ENCODE measurements at places on chromosomes 16 and 17.
A peak's percentile ranks its signal among the peaks of the same experiment; 100 is the strongest.

DNA sequence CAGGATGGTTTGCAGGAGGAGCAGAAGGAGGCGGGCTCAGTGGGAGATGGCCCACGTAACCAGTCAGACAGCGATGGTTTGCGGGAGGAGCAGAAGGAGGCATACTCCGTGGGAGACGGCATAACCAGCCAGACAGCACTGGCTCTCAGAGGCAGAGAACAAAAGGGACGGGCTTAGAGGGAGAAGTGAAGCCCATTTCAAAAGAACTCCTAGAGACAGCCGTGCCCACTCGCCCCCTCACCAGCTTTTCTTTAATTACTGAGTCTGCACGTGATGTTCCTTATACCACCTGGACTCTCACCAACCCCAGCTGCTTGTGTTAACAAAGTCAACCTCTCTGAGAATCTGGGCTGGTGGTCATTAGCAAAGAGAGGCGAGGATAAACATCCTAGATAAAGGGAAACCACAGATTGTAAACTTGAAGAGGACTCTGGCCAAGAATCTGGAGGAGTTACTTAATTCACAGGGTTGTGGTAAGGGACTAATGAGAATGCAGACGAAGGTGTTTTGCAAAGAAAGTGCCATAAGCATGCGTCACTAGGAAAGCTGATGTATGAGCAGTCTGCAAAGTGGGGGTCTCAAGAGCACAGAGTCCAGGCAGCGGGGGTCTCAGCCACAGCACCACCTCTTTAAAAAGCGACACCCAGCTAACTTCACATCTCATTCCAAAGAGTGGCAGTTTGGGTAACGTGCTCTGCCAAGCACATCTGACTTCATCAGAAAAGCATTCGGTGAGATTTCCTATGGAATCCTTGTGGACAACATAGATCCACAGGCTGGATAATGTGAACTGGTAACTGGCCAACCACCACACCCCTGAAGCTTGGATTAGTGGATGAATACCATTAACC lies 51.7 kb downstream of the NXN start:
- DNase-seq: peak; percentile 80

- DNase-seq: no peak
Measured at GRCh38 chr16:31129568-31130335, 5.8 kb downstream of the PRSS8 start.

GRCh38 chr16:70725912-70726828 lies 40.3 kb upstream of the MTSS2 start:
- no peak for DNase-seq

- no peak for DNase-seq
Measured at GRCh38 chr17:28977659-28978355, 26.5 kb upstream of the PHF12 start.

- DNase-seq: peak; percentile 90
Measured at GRCh38 chr17:43536236-43536992, 9.7 kb downstream of the ETV4 start.

DNA sequence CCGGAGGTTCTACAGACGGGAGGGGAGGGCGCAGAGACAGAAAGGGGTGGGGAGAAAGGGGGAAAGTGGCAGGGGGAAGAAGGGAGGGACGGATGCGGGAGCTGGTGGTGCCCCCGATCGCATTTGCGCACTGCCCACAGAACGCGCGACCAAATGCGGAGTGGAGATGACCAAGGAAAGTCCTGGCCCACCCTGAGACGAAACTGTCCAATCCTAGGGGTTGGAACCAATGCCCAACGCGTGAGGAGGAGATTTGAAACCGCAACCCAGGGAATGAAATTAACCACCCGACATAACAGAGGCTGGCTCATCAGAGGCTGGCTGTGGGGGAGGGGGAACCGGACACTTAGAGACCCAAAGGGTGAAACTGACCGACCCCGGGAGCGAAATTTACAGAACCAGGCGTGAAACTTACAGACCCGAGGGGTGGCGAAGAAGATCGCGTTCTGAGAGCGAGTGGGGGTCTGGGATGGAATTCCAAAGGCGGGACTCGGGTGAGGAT lies 1.4 kb downstream of the HES7 start:
- peak; percentile 71 for DNase-seq

GRCh38 chr16:12917246-12917645 lies 15.8 kb downstream of the SHISA9 start:
- no peak for DNase-seq

Data from hepatic stellate cell (primary cell).